ENCODE measurements at places on chromosomes 2 and 18.

GRCh38 chr2:96601382-96602292 is 36.5 kb downstream of the KANSL3 start:
- no peak for DNase-seq

GRCh38 chr2:64792995-64793639 is 139.4 kb upstream of the SERTAD2 start:
- no peak for DNase-seq

DNA sequence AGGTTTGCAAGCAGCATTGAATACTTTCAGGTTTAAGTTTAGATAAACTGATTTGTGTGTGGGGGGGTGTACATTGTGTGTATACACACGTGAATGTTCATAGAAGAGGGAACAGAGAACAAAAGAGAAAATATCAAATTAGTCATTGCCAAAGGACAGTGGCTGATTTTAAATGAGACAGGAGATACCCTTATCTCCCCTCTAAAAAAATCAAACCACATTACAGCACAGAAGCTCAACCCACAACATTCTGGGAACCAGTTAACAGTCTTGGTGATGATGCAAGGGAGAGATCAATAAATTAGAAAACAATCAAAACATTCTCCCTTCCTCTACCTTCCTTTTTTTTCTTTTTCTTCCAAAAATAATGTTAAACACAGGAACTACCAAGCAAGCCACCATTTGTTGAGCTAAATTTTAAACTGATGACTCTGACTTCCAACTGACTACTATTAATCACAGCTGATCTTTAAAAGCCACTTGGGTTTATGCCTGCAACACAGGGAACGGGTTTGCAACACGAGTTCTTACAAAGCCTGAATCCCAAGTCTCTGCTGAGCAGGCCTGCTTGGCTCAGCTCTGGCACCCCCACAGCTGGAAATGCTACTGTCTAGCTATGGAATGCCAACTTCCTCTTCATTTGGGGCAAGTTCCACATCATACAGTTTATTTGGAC is 119.2 kb upstream of the ACVR1C start:
- DNase-seq: no peak

GRCh38 chr2:120820953-120821279 is 85.2 kb downstream of the GLI2 start:
- DNase-seq: no peak

GRCh38 chr2:160660741-160661140 is 167.1 kb upstream of the RBMS1 start:
- DNase-seq: no peak

GRCh38 chr18:48113691-48114090 is 183.2 kb upstream of the SMAD2 start:
- no peak for DNase-seq

DNA sequence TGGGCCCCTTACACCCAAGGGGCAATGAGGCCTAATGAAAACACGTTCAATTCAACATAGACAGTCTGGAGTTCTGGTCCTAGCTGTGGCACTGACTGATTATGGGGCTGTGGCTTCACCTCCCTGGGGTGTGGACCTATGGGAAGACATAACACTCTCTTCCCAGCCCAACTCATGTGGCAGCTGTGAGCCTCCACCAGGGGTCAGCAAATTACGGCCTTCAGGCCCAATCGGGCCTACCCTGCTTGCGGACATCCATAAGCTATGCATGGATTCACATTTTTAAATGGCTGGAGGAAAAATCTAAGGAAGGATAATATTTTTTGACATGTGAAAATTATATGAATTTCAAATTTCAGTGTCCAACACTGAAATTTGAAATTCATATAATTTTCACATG is 101.3 kb downstream of the LOXHD1 start:
- DNase-seq: peak; percentile 68

- no peak for DNase-seq
Measured at GRCh38 chr18:57436191-57436964, 1.2 kb downstream of the ONECUT2 start.

- no peak for DNase-seq
Measured at GRCh38 chr2:85838181-85838580, 50.6 kb downstream of the ST3GAL5 start.

GRCh38 chr2:226906163-226906693 is 70.4 kb downstream of the RHBDD1 start:
- no peak for DNase-seq

GRCh38 chr2:216619411-216620393 is 13.5 kb upstream of the IGFBP2 start:
- DNase-seq: no peak

- DNase-seq: no peak
Measured at GRCh38 chr2:9984217-9984739, 32.8 kb downstream of the GRHL1 start.

DNA sequence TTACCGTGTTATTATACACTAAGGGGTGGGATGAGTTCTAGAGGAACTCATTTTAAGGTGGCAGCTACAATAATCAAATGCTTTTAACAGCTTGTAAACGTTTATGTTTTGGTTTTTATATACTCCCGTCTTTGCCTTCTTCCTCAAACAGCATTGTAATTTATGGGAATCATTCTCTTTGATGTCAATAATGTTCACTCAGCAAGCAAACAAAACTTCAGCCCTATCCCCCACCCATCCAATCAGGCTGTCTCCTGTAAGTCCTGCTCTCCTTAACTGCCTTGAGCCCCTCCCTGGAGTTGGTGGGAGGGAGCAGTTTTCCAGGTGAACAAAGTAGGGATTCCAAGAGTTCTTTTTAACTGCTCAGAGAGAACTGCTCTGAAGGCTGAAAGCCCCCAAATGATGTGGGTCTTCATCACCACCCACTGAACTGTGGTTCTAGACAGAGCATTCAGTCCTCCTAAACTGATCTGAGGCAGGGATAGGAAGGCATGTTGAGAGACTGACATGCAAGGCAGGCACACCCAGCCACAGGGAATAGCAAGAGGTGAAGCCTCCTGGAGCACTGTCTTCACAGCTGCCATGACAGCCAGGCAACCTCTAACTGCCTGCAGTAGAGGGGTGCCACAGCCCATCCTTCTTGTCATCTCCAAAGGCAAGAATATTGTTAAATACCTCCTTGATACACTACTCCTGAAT is 17.5 kb downstream of the MYO5B start:
- no peak for DNase-seq

- DNase-seq: no peak
Measured at GRCh38 chr18:8869696-8870095, 164.3 kb downstream of the MTCL1 start.

GRCh38 chr2:46970334-46971288 is 55.0 kb upstream of the MCFD2 start:
- no peak for DNase-seq

DNA sequence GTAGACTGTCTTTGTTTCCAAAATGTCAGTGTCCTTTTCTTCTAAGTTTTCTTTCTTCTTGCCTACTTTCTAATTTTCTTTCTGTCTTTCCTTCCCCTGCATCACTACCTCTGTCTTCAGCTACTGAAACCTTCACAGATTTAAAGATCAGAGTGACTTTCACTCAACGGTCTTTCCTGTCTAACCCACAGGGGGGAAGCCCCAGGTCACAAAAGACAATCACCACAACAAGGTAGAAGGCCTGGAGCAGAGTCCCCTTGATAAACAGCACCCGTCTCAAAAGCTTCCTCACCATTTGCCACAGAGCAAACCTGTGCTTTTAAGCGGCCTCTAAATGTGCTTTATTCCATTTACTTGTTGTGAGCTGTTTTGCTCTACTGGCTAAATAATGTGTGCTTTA is 665.4 kb downstream of the BCL11A start:
- no peak for DNase-seq

Measured in posterior cingulate gyrus (tissue), 11 donors.